ENCODE measurements at places on chromosomes 13 and 19. TPM values are rescaled to one million over a fixed set of nuclear protein-coding genes. Genes with fewer than 3 reads are reported as not detected.

The PLPPR3 gene
- total RNA-seq, result not detected

GRCh38 chr19:7366701-7367420, 18.1 kb downstream of the ARHGEF18 start:
- DNase-seq, result peak; percentile 14

DNA sequence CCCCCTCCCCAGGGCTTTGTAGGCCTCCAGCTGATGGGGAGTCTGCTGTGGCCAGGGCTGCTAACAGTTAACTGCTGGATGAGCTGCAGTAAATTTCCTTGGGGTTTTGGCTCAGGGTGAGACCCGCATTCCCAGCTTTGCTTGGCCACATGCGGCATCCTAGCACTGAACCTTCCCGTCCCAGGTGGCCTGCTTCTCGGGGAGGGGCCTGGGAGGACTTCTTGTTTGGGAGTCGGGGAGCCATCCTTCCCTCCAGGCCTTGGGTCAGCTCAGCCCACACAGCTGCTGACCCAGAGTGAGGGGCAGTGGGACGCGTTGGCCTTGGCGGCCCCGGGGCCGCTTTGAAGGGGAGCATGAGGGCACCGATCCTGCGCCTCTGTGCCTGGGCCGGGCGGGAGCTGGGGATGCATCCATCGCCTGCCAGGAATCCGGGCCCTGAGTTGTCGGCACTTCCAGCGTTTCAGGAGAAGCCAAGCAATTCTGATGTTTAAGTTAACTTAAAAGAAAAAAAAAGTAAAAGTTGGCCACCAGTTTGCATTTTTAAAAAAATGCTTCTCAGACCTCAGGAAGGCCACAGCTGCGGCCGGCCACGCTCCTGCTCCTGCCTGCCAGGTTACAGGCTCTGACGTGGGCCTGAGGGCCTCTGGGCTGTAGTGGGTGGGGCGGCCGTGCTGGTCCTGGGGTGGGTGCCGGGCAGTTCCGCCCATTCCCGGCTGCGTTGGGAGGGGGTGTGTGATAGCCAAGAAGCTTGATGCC, 27.7 kb downstream of the CRTC1 start:
- DNase-seq, result peak; percentile 43

The CYP2F1 gene
- not detected for total RNA-seq

- DNase-seq, result no peak
Measured at GRCh38 chr19:53917356-53917755, 8.3 kb downstream of the CACNG7 start.

The AMH gene
- 4.7 TPM for total RNA-seq

The ZNF543 gene
- 7.4 TPM for total RNA-seq

DNA sequence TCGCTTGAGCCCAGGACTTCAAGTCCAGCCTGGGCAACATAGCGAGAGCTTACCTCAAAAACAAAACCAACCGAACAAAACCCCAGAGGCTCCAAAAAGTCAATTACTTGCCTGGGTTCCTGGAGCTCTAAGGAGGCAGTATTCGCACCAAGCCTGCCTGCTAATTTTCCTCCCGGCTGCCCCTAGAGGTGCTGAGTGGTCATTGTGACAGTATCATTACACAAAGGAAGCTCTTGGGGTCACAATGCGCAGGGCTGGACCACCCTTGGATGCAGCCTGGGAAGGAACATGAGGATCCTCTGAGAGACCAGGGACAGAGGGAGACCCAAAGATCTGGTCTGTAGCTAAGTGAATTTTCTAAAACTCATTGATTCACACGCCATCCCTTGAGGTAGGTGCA, 8.5 kb upstream of the PEX11G start:
- DNase-seq, result no peak

The PRX gene
- 7.4 TPM for total RNA-seq

DNA sequence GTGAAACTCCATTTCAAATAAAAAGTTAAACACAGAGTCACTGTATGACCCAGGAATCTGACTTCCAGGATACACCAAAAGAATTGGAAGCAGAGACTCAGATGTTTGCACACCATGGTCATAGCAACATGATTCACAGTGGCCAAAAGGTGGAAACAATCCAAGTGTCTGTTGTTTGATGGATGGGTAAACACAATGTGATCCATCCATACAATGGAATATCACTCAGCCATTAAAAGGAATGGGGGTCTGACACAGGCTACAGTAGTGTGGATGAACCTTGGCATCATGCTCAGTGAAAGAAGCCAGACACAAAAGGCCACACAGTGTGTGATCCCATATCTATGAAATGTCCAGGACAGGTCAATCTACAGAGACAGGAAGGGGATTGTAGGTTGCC, 174.3 kb downstream of the PTPRS start:
- DNase-seq, result no peak

- no peak for DNase-seq
Measured at GRCh38 chr19:31181535-31181934, 167.7 kb downstream of the TSHZ3 start.

DNA sequence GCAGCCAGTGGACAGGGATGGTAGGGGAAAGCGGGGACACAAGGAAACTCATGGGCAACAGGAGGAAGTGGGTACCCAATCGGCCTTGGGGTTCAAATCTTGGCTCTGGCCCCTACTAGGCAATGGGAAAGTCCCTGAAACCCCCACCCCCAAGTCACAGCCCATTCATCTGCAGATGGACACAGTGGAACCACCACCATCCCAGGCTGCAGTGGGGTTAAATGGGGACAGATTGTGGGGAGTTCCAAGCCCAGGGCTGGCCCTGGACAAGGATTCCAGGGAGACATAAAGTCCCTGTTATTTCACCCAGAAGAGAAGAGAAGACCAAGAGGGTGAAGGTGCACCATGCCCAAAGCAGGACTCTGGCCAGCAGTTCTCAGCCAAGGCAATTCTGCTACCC, 48.5 kb downstream of the CPAMD8 start:
- DNase-seq, result peak; percentile 18
